NCI-H748 treated with DMSO at 0.1 percent for 48 hours (cell line): ENCODE measurements at places on chromosomes 3 and 15.

- no peak for DNase-seq
Observed at GRCh38 chr3:160180581-160181216, 44.5 kb upstream of the C3orf80 start.

DNA sequence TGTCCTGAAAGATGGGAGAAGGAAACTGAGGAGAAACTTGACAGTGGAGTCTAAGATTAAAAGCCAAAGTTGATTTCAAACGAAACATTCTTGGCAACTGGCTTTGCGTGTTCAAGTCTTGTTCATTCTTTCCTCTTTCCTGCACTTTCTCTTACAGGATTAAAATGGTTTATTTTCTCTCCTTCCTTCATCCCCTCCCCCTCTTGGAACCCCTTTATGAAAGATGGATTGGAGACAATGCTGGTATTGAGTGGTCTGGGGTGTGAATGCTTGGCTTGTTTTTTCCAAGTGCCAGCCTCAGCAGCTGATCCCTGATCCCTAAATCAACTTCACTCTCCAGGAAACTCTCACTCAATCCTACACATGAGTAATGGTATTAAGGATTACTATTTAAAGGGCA lies 703 bp upstream of the LSAMP start:
- DNase-seq: no peak

GRCh38 chr3:21330293-21330692 lies 420.7 kb downstream of the ZNF385D start:
- no peak for DNase-seq

DNA sequence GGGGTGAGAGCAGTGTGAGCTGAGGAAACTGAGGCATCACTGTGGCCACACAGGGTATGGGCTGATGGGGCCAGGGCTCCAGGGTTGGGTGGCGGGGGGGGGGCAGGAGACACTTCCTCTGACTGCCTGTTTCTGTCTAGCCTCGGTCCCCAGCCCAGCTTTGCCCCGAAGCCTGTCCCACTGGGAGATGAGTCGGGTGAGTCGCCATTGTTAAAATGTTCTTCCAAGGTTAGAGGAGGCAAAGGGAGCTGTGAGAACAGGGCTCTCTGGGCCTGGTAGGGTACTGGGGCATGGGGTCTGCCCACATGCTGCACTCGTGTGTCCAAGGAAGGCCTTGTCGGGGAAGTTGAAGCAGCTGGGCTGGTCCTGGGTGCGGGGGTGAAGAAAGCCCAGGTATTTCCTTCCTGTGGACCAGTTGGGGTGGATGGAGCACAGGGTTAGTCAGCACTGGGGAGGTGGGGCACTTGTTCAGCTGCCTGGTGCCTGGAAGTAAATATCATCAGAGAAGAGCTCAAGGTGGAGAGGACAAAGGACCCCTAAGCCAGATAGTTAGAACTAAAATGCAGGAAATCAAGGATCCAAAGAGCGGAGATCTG lies 8.3 kb upstream of the JMJD7 start:
- no peak for DNase-seq

- no peak for DNase-seq
Observed at GRCh38 chr3:175039875-175040274, 180.7 kb downstream of the NAALADL2 start.

DNA sequence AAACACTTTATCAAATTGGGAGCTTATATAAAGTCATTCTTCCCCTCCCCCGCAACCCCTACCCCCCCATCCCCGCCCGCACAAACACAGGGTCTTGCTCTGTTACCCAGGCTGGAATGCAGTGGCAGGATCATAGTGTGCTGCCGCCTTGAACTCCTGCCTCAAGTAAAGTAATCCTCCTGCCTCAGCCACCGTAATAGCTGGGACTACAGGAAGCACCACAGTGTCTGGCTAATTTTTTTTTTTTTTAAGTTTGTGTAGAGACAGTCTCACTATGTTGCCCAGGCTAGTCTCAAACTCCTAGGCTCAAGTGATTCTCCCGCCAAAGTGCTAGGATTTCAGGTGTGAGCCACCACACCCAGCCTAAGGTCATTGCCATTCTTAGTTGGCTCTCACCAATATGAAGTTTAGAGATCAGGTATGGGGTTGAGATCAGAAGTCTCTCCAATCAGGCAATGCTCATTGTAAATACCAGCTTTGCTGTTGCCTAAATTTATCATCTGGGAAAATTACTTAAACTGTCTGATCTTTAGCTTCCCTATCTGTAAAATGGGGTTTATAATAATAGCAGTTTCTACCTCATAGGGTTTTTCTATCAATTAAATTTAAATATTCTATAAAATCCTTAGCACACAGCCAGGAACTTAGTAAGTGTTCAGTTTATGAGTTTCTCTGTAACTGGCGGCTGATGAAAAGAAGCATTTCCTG lies 60.3 kb downstream of the TGFBR2 start:
- DNase-seq: no peak

DNA sequence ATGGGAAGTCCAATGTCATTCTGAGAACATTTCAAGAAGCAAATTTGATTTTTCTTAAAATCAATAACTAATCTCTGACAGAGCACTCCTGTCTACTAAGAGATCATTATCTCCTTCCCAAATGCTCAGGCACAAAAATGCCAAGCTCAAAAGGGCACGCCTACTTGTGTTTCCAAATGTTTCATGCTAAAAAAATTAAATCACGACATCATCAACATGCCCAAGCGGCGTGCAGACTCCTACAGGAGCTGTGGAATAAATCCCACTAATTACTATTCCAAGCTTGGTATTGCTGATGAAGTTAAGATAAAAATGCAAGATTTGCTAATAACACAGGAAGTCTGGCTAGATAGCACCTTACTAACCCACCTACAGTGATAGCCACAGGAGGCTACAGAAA lies 140.8 kb downstream of the OSBPL10 start:
- no peak for DNase-seq

GRCh38 chr15:42931702-42932486 lies 11.3 kb upstream of the TTBK2 start:
- no peak for DNase-seq

- DNase-seq: no peak
Observed at GRCh38 chr3:196968233-196969133, at the start of gene PIGZ. Gene PIGZ (minus strand): TSS chr3:196968833. CDS start chr3:196952031, 16,802 bp downstream.

DNA sequence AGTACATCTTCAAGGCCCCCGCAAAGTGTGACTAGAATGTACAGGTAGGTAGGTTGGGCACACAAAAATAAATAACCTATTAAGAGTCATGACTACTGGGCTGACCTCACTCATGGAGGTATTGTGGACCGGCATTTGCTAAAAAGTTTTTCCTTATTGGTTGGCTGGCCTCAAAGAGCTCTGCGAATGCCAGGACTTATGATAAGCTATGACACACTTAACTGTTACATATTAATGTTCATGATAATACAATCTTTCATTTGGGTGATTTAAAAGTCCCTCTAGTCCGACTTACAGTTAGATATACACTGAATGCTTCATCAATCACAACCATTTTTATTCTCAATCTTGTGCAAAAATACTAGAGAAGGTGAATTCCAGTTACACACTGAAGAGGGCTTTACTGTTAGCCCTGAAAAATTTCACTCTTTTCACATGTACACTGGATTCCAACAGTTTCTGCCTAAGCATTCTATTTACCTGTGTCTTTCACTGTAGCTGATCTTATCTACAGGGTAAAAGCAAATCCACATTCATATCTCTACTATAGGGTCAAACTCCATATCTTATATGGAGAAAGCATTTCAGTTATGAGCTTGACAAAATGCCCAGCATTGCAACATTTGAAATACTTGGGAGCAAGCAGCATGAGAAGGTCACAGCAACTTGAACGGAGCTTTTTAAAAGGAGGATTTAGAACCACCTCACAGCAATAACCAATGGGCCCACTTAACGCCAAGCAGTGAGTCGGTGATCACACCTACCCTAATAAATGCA lies 329.1 kb downstream of the FOXP1 start:
- DNase-seq: no peak

DNA sequence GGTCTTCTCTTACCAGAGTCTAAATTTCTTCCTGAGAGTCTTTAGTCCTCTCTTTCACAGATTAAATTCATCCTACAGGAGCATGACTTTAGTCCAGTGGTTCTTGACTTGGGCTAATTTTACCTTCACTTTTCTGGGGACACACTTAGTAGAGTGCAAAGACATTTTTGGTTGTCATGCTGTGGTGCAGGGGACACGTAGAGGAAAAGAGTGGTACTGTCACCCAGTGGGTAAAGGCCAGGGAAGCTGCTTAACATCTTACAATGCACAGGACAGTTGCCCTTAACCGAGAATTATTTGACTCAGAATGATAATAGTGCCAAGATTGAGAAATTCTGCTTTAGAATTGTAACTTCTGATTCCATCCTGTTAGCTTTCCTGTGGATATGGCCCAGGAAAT lies 772.5 kb upstream of the GRM7 start:
- DNase-seq: no peak

- no peak for DNase-seq
Observed at GRCh38 chr3:50515565-50516439, 12.4 kb upstream of the CACNA2D2 start.

DNA sequence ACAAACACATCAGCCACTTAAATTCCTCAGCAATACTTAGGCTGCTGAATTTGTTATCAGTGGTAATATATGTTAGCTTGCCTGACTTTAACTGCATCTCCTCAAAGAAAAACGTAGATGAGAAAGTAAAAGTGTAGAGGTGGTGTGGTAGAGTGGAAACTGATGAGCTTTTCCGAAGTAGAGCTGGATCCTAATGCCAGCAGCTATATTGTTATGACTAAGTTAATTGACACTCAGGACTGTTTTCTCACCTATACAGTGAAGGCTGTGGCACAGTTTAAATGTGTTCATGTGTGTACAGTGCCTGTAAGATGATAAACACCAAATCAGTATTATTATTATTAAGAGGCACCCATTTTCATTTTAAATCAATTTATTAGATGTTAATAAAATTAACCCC lies 174.9 kb downstream of the TNIK start:
- DNase-seq: no peak

DNA sequence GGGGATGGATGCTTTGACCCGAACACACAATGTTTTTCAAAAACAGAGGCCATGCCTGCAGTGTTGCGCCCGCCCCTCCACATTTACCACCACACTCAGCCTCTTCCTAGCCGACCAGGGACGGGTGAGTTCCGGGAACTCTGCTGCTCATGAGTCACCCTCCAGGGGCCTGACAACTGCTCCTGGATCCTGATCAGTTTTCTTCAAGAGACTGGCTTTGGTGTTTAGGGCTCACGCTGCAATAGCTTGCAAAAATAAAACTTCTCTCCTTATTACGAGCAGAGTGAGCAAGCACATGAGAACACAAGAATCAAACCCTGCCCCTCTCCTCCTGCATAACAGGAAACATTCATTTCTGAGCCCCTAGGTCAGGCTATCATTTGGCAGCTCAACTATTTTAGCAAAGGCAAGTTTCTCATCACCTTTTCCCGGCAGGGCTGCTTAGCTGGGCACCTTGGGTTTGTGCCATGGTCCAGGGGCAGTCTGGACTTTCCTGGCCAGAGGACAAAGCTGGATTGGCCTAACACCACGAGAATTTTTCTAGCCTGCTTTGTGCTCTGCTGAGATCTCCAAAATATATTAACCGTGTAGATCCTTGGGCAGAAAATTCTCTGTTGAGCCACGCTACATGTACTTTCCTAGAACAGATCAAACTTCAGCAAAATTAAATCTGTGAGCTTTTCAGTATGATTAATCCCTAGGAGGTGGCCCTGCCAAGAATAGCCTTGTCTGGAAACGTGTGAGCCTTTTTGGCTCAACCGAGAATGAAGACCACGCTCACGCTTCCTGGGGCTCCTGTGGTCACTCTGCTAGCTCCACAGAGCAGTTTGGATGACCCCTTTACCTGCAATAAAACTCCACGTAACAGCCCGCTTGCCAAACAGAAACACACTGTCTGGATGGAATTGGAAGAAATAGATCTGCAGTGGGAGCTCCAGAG lies 52.7 kb upstream of the SPATA12 start:
- no peak for DNase-seq

DNA sequence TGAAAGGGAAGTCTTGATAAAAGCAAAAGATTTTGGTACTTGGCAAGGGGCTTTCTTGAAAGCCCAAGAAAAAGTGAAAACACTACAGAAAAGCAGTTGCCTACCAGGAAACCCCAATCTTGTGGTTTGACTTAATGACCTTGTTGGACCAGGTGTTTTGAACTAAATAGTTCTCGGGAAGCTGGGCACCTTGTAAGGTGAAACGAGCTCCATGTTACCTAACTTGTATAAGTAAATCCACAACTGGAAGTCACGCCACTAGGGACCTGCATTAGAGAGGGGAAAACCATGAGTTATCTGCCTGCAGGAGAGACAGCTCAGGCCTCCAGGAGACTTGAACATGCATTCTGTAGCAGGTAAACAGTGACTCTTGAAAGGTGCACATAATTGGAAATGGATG lies 88.2 kb downstream of the GMPS start:
- no peak for DNase-seq

DNA sequence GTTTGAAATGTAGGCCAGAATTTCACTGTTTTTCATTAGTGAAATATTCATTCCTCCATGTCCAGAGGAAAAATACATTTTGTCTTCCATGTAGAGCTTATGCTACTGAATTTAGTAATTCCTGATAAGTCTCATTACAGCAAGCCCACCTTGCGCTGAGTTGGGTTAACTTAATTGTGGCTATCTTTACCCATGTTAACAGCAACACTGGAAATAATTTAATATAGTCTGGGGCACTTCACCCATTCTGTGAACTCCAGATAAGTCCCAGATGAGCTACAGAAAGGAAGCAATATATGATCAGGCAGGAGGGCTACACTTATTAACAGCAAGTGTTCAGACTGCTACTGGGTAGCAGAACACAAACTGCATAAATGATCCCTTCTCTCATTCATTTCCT lies 270.1 kb upstream of the CNTN4 start:
- DNase-seq: no peak

DNA sequence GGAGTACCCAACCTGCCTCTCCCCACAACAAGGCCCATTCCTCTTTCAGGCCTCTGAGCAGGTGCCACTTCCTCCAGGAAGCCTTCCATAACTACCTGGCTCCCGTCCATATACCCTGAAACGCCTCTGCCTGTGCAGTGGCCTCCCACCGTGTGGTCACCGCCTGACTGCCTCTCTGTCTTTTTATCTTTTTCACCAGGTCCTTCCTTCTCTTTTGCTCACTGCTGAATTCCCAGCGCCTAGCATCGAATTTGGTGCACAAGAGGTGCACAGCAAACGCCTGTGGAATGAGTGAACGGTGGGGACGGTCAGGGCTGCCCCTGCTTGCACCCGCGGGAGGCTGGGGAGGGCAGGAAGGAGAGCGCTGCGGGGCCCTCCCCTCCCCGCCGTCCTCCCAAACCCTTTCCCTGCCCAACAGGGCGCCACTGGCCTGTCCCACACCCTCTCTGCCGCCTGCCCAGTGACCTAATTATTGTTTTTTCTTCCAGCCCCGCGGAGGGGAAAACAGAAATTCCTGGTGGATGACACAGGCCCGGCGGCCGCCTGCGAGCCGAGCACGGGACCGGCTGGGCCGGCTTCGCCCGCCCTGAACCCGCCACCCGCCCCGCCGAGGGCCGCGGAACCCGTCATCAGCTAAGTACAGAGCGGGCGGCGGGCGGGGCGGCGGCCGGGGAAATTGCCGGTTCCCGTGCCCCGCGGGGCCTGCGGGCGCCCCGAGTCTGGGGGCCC lies 140.1 kb downstream of the SMAD6 start:
- no peak for DNase-seq

- DNase-seq: no peak
Observed at GRCh38 chr15:57031605-57032004, 113.2 kb downstream of the TCF12 start.
